ENCODE measurements at places on chromosomes 5 and 9.

GRCh38 chr9:116387934-116388698, 234.5 kb downstream of the PAPPA start:
- DNase-seq, result no peak

GRCh38 chr9:95073918-95074317, 243.6 kb downstream of the FANCC start:
- DNase-seq, result no peak

DNA sequence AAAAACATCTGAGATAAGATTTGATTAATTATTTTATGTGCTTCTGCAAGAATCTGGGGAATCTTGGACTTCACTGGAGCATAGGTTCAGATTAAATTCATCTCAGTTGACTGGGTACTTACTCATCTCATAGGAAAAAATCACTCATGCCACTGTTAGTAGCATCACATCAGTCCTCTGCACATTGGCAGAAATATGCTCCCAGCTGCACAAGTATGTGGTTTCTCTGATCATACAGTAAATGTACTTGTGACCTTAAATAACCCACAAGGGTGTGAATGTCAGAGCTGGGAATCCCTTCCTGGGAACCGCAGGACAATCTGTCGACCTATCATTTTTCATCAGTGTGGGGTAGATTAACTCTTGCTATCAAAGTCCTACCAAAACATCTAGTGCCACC, 203.7 kb upstream of the SLC24A2 start:
- DNase-seq, result peak; percentile 96

- DNase-seq, result no peak
Observed at GRCh38 chr5:134136771-134137170, 22.3 kb downstream of the TCF7 start.

DNA sequence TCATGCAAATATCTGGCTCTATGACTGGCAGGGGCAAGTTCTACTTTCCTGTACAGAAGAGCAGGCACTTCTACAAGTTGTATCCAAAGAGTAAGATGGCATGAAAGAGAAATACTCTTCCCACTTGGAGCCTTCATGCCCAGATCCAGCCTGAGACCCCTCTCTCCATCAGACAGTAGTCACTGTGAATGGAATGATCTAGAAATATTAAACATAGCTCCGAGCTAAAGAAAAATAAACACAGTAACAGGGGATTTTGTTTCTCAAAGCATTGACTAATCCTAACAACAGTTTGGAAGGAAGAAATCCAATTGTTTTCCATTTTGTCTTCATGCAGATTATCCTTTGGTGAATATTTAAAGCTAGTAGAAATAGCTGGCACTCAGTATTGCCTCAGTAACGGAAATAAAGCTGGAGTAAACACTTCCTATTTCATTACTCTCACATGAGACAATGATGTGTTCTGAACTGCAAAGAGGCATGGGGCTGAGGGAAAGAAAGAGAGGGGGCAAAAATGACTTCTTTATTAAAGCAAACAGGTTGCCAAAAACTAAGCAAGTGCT, 100.0 kb downstream of the SEMA5A start:
- no peak for DNase-seq

DNA sequence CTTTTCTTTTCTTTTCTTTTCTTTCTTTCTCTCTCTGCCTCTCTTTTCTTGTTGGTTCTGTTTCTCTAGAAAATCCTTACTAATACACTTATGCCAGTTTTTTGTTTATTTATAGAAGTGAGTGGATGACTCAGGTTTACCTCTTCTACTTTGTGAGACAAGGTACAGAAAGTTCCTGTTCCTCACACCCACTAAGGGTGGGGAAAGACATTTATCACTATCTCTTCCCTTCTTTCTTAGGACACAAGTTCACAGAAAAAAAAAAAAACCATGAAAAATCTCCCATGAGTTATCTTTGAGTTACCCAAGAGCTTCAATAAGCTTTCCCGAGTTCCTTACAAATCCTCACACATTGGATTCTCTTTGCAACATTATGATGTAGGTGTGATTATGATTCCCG, 60.9 kb upstream of the CD180 start:
- DNase-seq, result no peak

GRCh38 chr9:26983340-26983739, 22.1 kb downstream of the LRRC19 start:
- no peak for DNase-seq

DNA sequence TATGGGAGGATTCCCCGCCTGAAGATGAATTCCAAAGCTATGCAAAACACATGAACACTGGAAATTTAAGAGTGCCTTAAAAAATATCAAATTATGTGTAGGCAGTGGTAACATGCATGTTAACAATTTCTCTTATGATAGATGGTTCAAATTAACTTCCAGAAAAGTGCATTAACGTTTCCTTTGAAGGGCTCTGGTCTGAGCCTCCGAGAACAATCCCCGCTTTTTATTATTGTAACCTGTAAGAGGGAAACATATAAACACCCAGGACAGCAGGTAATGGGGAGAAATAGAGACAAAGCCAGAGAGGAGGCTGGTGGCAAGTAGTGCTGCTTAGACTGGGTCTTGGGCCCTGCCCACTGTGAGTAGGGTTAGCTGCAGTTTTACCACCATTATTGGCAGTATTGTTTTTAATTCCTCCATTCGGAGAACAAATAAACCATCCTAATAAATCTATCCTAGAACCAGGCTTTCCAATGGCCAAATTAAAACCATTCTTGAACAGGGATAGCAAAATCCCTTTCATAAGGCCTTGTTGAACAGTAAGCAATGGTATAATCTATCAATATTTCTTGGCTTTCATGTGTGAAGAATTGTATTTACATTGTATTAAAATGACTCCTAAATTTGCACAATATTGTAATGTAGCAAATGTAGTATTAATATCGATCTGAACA, 6.3 kb downstream of the NR2F1 start:
- DNase-seq, result no peak

DNA sequence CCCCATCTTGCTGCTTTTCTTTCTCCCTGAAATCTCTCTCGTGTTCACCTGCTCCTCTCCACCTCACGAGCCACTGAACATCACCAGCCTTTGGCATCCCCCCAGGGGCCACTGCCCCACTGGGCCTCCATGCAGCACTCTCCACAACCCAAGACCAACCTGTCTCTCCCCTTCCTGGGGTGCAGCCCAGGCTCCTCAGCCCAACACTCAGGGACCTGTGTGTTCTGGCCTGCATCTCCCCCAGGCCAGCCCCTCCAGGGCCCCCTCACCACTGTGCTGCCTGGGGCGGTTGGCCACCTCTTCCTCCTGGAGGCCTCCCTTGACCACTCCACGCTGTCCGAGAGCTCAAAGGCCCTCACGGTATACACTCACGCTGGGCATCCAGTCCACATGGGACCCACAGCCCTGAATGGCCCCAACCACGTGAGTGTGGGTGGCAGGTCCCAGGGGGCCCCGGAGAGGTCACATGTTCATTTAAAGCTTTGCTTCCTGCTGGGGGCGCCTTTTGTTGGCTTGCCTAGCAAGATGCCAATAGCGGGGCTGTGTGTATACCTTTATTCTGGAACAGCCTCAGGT, 453 bp upstream of the DOK3 start:
- no peak for DNase-seq

GRCh38 chr5:411728-412127, 31.2 kb upstream of the EXOC3 start:
- no peak for DNase-seq

- DNase-seq, result no peak
Observed at GRCh38 chr5:53099546-53099945, 10.0 kb downstream of the MOCS2 start.

DNA sequence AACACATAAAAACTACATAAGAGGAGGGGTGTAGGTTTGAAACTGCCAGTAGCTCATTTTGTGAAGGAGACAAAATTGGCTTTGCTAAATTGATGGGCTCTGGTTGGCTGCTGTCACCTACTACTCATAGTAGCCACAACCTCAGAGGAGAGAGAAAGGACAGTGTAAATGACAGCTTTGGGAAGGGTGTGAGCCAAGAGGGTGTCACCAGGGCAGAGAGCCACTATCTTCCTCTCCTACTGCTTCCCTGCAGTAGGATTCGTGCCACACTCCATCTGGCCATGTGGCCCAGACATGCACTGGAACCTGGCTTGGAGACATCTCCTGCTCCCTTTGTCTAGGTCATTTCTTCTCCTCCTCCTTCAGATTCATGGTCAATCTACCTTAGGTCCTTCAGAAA, 455.9 kb downstream of the ENC1 start:
- no peak for DNase-seq

DNA sequence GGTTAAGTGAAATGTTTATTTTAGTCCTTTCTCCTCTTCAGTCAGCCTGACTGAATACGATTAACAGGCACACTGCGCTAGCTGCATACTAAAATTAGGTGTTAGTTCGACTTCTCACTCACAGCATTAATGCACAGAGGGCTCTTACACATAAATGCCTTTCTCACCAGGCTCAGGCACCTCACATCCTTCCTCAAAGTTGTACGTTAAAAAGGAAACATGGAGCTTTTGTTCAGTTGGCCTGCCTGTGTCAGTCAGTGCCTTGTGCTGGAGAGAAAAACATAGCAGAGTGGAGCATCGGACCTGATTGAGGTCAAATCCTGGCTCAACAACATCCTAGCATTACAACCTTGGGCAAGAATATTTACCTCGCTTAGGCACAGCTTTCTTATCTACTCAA, 236.0 kb upstream of the ZNF462 start:
- DNase-seq, result no peak

DNA sequence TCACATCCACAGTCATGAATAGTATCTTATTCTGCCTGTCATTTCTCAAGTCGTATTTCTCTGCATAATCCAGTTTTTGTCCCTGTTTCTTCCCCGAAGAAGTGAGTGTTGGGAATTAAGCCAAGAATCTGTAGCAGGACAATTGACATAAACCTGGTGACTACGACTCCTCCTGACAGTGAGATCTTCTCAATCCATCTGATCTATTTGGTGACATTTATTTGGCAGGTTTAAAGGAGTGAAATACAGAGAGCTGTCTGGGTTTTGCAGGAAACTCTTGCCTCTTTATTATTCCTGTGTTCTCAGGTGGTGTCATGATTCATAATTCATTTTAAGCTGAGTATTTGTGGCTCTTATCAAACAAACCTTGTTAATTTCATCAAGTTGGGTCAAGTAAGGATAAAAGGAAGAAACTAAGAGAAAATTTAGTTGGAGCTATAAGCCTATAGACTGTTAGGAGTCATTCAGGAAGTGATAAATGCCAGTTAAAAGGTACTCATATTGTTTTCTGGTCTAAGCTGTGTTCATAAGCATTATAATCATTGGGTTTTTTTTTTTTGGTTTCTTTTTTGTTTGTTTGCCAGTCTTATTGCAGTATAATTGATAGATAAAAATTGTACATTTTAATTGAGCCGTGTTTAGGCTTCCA, 95.9 kb upstream of the PCSK1 start:
- DNase-seq, result no peak

DNA sequence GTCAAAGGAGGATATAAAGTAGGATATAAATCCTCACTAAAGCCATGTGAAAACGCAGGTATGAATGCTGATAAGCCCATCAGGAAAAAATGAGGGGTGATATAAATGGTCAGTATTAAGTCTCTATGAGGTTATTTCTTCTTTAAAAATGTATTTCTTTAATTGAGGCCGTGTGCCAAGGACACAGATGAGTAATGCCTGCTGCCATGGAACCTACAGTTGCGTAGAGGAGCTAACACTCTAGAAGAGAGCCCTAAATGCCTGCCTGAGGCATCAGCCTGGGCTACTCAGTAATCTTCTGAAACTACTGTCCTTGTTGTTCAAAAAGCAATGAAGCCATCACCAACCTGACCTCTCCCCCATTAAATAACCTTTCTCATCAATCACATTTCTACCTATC, 84.9 kb downstream of the KLHL3 start:
- DNase-seq, result no peak

DNA sequence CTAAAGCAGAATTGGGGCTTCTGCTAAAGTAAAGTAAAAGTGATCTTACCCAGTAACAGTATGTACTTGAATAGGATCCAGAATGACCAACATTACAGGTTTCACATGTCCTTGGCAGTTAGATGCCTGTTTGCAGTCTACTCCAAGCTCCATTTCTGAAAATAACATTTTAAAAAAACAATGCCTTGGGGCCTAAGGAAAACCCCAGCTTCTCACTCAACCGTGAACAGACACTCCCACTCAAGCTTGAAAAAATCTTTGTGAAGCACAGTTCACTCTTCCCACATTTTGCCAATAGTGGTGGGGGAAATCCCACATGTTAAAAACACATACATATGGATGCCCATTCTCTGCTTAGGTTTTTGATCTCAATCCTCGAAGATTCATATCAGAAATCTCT, 304.1 kb downstream of the ARRDC3 start:
- DNase-seq, result no peak

GRCh38 chr9:18678821-18679590, 205.1 kb downstream of the ADAMTSL1 start:
- DNase-seq, result no peak

DNA sequence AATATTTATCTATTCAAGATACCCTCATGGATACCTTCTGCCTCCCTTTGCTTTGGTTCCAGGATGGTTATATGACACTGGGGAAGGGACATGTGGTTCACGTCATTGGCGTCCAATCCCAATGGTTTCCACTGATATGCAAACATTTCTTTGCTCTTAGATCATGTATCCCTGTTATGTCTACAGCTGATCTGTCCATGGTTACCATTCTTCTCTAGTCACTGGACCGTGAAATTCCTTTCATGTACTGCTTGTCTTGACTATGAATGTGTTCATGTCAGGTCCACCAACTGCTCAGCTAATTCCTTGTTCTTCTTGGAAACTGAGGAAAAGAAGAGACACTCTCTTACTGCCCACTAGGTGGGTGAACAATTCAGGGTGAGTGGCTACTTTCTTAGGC, 391.1 kb upstream of the ZNF608 start:
- DNase-seq, result peak; percentile 18

GRCh38 chr9:114746591-114747346, 59.1 kb downstream of the TNFSF15 start:
- DNase-seq, result no peak

GRCh38 chr9:118732998-118733397, 636.2 kb downstream of the BRINP1 start:
- DNase-seq, result no peak

DNA sequence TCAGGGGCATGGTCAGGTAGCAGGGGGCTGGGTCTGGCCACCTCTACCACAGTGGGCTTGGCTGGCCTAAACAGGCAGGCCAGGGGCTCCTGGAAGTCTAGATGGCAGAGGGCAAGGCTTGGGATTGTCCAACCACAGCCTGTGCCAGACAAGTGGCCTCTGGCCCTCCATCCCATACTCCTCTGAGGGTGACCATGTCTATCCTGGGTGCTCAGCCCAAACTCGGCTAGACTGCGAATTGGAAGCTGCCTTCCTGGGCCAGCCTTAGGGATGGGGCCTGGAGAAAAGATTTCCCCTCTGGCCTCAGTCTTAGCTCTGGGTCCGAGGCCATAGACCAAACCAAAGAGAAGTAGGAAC, 110.5 kb downstream of the PHF2 start:
- no peak for DNase-seq

DNA sequence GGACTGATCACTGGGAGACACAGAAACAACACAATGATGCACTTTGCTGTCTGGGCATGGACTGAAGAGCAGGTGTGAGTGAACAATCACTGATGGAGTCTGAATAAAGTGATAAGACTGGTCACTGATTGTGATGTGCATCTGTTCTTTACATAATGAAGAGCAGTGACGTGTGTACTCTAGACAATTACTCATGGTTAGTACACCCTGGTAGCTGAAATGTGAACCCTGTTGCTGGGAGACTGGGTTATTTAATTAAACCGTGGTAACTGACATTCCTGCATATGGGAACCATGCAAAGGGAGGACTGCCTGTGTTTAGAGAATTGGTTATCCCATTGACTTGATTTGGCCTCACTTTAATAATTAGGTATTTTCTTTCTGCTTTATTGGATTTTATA, 202.9 kb downstream of the NR2F1-AS1 start:
- DNase-seq, result peak; percentile 91

All from astrocyte (in vitro differentiated cells and primary cell).